ENCODE measurements at places on chromosomes 1 and 21. TPM values are rescaled to one million over a fixed set of nuclear protein-coding genes. Genes with fewer than 3 reads are reported as not detected.

- peak; percentile 17 for DNase-seq
Measured at GRCh38 chr1:87410776-87411480, 82.2 kb downstream of the LMO4 start.

DNA sequence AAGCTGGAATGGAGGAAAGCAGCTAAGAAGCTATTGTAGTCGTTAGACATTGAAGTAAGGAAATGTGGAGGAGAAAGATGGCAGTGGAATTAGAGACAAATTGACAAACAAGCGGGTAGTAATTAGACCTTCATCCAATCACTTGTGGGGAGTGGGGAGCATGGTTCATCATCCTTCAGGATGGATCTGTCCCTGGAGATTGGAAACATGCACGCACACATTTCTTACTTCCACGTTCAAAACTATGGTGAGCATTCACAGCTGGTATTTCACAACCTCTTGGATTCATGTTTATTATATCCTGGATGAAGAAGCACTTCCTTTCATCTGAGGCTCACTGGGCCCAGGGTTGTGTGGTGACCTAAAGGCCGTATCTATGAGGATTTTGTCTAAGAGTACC lies 188.1 kb downstream of the ST6GALNAC3 start:
- no peak for DNase-seq

- DNase-seq = peak; percentile 83
Measured at GRCh38 chr1:23369335-23370013, at the start of gene ZNF436. Gene ZNF436, minus strand, starts transcription at chr1:23369836. Its CDS starts 1,831 bp downstream, at chr1:23368005.

DNA sequence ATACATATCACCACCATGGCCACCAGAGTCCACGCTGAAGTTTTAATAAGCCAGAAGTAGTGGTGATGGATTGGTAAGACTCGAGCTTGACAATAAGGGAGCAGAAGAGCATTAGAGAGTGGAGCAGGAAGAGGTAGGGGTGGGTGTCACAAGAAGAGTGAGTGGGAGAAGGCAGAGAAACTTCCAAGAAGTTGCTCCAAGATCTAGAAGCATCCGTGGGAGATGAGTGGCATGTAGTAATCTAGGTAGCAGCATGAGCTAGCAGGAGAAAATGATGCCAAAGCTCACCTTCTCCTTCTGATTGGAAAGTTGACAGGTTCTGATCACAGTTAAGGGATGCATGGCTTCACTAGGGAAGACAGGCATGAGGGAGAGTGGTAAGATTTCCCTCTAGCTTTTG lies 49.2 kb downstream of the PLXNA2 start:
- no peak for DNase-seq

ARHGAP29 gene
- total RNA-seq = 45.3 TPM

DNA sequence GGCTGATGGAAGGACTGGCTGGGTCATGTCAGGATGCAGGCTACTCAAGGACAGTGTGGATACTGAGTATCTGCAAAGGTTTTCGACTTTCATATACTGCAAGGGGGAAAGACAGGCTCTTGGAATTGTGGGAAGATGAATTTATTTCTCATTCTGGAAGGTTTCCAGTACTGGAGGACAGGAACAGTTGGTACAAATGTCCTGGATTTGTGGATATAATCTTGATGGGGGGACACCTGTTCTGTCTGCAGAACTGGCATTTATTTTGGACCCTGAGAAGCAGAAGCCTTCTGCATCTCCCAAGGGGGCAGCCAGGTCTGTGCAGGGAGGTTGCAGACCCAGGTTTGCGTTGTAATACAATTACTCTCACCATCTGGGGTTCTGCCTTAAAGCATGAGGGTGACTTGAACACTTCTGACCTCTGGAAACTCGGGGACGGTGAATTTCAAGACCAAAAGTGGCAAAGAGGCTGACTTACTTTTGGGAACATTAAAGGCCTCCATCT lies 65.8 kb downstream of the NOS1AP start:
- no peak for DNase-seq

GRCh38 chr1:95278173-95279006 lies 44.4 kb downstream of the RWDD3 start:
- DNase-seq = no peak

DNA sequence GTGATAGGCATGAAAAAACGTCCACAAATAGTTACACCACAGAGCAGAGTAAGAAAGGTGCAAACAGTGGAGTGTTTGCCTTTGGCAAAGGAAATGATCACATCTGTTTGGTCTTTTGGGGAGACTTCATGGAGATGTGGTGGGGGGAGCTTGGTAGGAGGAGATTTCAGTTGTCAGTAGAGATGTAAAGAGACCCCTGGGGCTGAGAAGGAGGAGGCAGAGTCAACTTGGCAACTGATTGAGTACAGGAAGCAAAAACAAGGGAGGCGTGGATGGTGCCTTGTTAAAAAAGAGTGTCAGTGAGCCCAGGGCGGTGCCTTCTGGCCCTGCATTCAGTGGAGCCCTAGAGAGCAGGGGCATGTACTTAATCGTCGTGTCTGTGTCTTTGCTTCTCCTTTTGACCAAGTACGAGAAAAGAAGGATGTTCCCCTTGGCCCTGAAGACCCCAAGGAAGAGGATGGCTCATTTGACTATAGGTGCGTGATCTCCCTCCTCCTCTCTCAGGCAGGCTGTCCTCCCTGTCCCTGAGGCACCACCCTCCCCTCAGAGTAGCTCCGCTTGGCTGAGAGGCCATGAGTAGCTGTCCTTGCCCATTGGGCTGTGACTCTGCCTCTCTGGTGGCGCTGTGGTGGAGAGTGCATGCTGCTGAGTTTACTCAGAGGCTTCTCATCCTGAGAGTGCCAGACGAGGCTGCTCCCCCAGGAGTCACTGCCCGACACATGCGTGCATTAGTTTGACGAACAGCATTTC lies 30.4 kb upstream of the CNTN2 start:
- DNase-seq = no peak

SIM2 gene
- 1.9 TPM for total RNA-seq

AGTRAP gene
- 22.2 TPM for total RNA-seq

DNA sequence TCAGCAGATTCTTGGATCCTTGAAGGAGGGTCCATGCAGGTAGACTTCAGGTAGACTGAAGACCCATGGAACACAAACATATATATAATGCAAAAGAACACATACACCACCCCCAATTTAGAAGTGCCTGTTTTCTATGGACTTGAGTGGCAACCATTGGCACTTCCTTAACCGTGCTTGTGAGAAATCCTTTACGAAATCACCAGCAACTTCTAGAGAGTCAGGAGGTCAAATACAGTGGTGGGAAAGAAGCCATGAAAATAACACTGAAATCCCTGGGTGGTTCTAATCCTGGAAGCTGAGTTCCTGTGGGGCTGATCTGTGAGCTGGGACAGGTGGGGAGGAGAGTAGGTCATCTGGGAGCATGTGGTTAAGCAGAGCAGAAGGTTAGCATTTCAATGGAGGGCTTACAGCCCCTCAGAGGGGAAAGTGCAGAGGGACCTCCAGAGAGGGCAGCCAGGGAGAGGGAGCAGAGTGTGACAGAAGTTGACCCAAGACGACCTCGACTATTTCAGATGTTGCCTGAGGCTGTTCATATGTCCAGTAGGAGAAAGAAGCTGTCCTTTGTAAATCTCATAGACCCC lies 13.0 kb upstream of the IL10 start:
- DNase-seq = no peak

ATP1B1 gene
- total RNA-seq = 20.3 TPM

FAAH gene
- not detected for total RNA-seq

- DNase-seq = peak; percentile 100
Measured at GRCh38 chr1:244273845-244274619, 177.7 kb downstream of the ADSS2 start.

- no peak for DNase-seq
Measured at GRCh38 chr1:158611916-158612315, 6.8 kb downstream of the OR10Z1 start.

DNA sequence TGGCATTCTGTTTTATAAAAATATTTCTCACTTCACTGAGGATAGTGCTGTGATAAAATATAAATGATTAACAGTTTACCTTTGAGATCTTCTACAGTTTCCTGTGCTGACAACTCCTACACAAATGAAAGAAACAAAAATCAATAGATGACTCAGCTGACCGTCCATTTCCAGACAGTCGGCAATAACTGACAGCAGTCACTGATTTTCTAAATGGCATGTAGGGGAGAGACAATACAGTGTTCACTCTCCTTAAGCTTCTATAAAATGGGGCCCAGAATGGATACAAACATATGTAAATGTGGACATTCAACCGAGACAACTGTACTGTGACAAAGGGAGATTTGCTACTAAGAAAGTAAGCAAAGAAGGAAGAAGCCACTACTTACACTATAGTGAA lies 34.3 kb downstream of the PCNX2 start:
- DNase-seq = no peak

GRCh38 chr1:235329139-235329902 lies 951 bp downstream of the GGPS1 start:
- peak; percentile 45 for DNase-seq

CBR1 gene
- 222 TPM for total RNA-seq

GRCh38 chr1:70455291-70455690 lies 44.2 kb downstream of the CTH start:
- DNase-seq = no peak

DNA sequence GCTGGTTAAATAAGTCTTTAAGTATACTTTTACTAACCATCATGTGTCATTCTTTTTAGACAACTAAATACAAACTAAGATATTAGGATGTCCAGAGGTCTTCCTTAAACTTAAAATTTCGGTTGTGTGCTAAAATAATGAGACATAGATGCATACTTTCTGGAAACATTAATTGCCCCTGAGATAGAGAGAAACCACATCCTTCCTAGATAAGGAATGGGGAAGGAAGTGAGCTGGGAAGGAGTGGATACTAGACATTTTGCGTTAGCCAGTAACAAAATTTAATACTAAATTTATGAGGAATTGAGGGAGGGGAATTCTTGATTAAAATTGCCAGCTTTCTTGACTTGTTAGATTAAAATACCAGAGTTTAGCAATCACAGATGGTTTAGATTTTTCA lies 37.1 kb upstream of the PTGS2 start:
- DNase-seq = no peak

- DNase-seq = peak; percentile 33
Measured at GRCh38 chr1:243745356-243745755, 104.7 kb downstream of the AKT3 start.

- DNase-seq = no peak
Measured at GRCh38 chr1:232493869-232494268, 136.1 kb downstream of the SIPA1L2 start.

DNA sequence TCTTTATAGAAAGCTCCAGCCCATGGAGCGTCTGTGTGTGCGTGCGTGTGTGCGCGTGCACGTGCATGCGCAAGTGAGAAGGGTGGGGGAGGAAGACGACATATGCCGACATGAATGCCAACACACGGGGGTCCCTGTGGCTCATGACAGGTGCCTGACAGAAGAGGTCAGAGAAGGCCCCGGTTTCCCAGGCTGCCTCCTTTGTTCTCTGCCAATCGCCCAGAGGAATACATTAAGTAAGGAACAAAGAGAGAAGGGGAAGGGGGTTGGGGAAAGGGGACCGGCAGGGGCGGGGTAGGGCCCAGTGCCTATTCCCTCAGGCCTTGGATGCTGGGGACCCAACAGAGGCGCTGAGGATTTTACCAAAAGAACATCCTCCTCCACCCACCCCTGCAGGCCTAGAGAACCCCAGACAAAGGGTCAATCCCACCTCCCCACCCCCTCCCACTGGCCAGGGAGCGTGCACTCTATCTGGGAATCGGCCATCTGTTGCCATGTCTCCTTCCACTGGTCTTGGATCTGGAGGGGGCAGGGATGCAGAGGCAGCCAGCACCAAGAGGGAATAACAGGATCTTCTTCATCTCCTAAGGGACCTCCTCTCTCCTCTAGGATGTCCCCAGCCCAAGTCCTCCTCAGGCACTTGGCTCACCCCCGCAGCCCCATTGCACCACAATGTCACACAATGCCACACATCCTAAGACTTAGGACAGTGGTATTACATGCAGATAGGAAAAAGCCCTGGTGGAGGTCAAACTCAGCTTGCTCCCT lies 39.4 kb downstream of the PIK3C2B start:
- DNase-seq = no peak

- peak; percentile 98 for DNase-seq
Measured at GRCh38 chr1:147539122-147539575, 2.2 kb upstream of the BCL9 start.

PDZK1IP1 gene
- total RNA-seq = not detected

EEIG2 gene
- total RNA-seq = 5.8 TPM

DNA sequence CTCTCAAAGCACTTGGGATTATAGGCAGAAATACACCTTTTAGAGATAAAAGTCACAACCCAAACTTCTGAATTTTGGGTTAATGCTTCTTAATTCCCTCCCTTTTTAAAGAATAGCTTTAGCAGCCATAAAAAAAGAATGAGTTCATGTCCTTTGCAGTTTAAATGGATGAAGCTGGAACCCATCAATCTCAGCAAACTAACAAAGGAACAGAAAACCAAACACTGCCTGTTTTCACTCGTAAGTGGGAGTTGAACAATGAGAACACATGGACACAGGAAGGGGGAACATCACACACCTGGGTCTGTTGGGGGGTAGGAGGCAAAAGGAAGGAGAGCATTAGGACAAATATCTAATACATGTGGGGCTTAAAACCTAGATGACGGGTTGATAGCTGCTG lies 55.8 kb downstream of the SLC27A3 start:
- DNase-seq = no peak
